ENCODE measurements at places on chromosomes 4 and X. TPM values are rescaled to one million over a fixed set of nuclear protein-coding genes. Genes with fewer than 3 reads are reported as not detected.

The NHS gene
- total RNA-seq = 3.9 TPM

The ADGRG2 gene
- 0.43 TPM for total RNA-seq

The USP51 gene
- 6.6 TPM for total RNA-seq

GRCh38 chr4:99960648-99961047 lies 10.6 kb upstream of the H2AZ1 start:
- no peak for DNase-seq
- H3K4me1 ChIP-seq = no peaks in the 10 kb centered on the region
- H3K4me3 ChIP-seq = no peak overlapping the region
- no peaks in the 10 kb centered on the region for H3K27me3 ChIP-seq
- H3K27ac ChIP-seq = no peak overlapping the region

- H3K27me3 ChIP-seq = peaks cover 7% of the 10 kb centered on the region
- no peak for DNase-seq
- no peaks in the 10 kb centered on the region for H3K36me3 ChIP-seq
- H3K4me1 ChIP-seq = peaks cover 23% of the 10 kb centered on the region
- H3K4me3 ChIP-seq = no peak overlapping the region
These were observed 101.5 kb upstream of the MAML3 start for GRCh38 chr4:140255467-140255866.

DNA sequence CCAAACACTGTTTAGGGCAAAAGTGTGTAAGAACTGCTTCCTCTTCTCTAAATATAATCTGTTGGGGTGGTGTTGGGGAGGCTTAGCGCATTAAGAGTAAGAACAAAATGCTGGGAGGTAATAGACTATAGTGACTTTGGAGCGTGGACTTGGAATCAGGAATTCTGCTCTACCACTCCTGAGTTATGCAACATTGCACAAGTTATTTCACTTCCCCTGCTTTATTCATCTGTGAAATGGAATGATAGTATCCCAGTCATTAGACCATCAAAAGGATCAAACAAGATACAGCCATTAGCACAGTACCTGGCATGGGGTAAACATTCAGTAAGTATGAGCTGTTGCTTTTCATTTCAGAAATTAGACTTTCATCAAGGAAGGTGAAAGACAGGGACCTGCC lies 58.7 kb downstream of the IGFBP7 start:
- no peaks in the 10 kb centered on the region for H3K27me3 ChIP-seq
- H3K27ac ChIP-seq = no peak overlapping the region
- H3K36me3 ChIP-seq = no peaks in the 10 kb centered on the region
- DNase-seq = no peak
- no peaks in the 10 kb centered on the region for H3K4me1 ChIP-seq
- no peak overlapping the region for H3K4me3 ChIP-seq

GRCh38 chrX:152313529-152314302 lies 137.4 kb downstream of the GABRA3 start:
- no peaks in the 10 kb centered on the region for H3K27me3 ChIP-seq
- no peak overlapping the region for H3K27ac ChIP-seq
- no peak for DNase-seq
- H3K36me3 ChIP-seq = no peaks in the 10 kb centered on the region
- no peak overlapping the region for H3K4me3 ChIP-seq
- H3K4me1 ChIP-seq = no peaks in the 10 kb centered on the region

GRCh38 chrX:39144323-39144722 lies 343.1 kb downstream of the MID1IP1 start:
- H3K27me3 ChIP-seq = no peaks in the 10 kb centered on the region
- H3K4me1 ChIP-seq = no peaks in the 10 kb centered on the region
- no peak overlapping the region for H3K4me3 ChIP-seq
- no peak for DNase-seq

GRCh38 chr4:145840162-145840768 lies 98.4 kb downstream of the ZNF827 start:
- DNase-seq = no peak
- no peaks in the 10 kb centered on the region for H3K27me3 ChIP-seq
- H3K4me3 ChIP-seq = no peak overlapping the region
- no peak overlapping the region for H3K27ac ChIP-seq
- no peaks in the 10 kb centered on the region for H3K36me3 ChIP-seq

DNA sequence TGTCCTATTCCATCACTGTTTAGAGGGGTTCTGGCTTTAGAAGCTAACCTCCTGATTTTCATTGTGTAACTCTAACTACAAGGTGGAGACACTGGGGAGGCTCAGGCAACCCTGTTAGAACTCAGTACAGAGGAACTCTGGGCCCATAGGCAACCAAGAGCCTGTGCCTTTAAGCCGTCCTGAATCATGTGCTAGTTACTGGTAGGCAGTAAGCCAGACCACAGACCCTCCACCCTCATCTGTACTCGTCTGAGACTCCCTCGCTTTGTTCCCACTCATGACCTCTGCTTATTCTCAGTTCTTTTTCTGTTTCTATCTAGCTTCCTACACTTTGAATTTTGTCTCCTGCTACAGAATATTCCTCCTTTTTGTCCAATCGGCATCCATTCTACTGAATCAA lies 31.4 kb downstream of the TBC1D1 start:
- no peaks in the 10 kb centered on the region for H3K27me3 ChIP-seq
- H3K4me3 ChIP-seq = no peak overlapping the region
- no peaks in the 10 kb centered on the region for H3K4me1 ChIP-seq
- DNase-seq = no peak
- no peak overlapping the region for H3K27ac ChIP-seq
